ENCODE measurements at places on chromosomes 1 and 21.
A peak's percentile ranks its signal among the peaks of the same experiment; 100 is the strongest.

- DNase-seq = peak; percentile 36
Measured at GRCh38 chr21:42581993-42582786, 68.5 kb downstream of the SLC37A1 start.

GRCh38 chr1:17289721-17290120 lies 18.3 kb upstream of the PADI4 start:
- no peak for DNase-seq

DNA sequence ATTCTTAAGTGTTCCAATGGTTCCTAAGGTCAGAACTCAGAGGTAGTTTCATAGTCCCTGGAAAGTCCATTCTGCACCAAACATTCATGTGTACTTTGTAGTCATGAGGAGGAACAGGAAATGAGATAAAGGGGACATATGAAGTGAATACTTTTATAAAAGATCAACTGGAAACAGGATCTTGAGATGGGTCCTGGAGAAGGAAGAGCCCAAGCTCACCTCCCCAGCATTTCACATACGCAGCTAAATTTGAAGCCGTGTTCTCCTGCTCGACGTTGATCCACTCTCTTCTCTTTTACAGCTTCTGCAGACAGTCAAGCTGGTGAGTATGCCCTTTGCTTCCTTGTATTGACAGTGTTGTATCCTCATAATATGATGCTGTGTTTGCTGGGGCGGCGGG lies 429 bp downstream of the FCGR2A start:
- DNase-seq = no peak

- no peak for DNase-seq
Measured at GRCh38 chr1:19648689-19649088, 4.6 kb downstream of the NBL1 start.

GRCh38 chr1:186780076-186780475 lies 48.7 kb upstream of the PLA2G4A start:
- no peak for DNase-seq

DNA sequence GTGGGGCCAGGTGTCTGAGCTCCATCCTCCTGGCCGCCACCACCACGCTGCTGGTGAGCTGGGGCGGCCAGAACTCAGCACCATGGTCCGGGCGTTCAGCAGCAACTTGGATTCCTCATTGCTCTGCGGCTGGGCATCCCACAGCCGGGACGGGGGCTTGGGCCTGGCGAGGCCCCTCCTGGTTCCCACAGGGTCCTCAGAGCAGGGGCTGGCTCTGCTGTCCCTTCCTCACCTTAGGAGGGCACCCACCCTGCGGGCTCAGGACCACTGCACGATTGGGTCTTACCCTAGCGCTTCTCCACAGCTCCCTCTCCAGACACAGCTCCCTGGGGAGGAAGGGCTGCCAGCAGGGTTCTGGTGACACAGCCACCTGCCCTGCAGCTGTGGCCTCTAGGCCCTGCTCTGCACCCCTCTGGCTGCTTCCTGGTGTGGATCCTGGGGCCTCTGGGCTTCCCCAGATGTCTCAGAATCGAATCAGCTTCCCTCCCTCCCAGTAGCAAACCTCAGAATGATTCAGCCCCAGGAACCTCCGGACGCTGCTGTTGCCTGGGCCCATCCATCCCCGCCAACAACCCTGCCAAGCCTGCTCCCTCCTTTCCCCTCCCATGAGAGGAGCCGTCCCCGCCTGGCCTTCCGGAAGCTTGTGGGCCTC lies 25.0 kb downstream of the CRYAA start:
- DNase-seq = no peak

DNA sequence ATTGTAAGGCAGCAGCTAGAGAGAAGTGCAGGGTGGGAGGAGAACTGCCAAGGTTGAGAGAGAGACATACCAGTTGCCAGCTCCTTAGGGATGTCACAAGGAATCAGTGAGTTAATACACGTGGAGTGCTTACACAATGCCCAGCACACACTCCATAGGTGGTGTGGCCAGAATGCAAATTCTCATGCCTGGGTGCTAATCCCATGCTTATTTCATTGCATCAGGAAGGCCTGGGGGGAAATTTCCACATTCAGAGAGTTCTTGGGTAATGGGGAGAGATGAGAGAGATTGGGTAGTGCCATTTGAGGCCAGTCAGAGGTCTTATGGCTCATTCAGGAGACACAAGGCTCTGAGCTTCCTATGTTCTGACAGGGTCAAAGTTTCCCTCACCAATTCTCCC lies 38.7 kb downstream of the GJA5 start:
- DNase-seq = no peak

GRCh38 chr1:72202761-72203160 lies 79.6 kb downstream of the NEGR1 start:
- no peak for DNase-seq

DNA sequence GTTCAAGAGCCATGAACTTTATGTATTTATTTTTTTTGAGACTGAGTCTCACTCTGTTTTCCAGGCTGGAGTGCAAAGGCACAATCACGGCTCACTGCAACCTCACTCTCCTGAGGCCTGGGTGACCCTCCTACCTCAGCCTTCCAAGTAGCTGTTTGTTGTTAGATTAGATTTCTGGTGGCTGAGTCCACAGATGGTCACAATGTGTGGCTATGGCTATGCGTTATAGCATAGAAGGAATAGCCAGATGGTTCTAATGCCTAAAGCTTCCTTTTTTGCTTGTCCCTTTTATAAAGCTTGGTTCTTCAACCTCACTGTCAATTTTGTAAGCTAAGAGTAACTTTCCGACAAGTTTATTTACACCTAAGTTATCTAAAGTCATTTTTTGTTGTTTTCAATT lies 62.3 kb upstream of the FMN2 start:
- DNase-seq = no peak

GRCh38 chr1:183194527-183195141 lies 8.6 kb downstream of the LAMC2 start:
- no peak for DNase-seq

DNA sequence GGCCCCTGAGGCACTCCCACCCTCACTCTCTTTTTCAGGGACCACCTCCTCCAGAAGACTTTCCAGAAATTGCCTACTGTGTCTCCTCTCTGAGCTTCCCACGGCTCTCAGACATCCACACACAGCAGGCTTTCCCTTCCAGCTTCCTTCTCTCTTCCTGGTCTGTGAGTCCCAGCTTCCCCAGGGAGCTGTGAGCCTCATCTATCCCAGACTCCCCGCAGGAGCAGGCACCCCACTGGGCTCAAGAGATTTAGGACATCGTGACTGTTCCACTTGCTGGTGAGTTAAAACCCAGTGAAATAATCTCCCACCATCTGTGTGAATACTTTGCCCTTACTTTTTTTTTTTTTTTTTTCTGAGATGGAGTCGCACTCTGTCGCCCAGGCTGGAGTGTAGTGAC lies 22.0 kb upstream of the PRELP start:
- DNase-seq = no peak

GRCh38 chr1:77292551-77292950 lies 10.7 kb downstream of the AK5 start:
- no peak for DNase-seq

GRCh38 chr1:237043846-237044636 lies 2.1 kb downstream of the RYR2 start:
- DNase-seq = no peak

- peak; percentile 64 for DNase-seq
Measured at GRCh38 chr1:227766015-227766634, 30.9 kb downstream of the SNAP47 start.

DNA sequence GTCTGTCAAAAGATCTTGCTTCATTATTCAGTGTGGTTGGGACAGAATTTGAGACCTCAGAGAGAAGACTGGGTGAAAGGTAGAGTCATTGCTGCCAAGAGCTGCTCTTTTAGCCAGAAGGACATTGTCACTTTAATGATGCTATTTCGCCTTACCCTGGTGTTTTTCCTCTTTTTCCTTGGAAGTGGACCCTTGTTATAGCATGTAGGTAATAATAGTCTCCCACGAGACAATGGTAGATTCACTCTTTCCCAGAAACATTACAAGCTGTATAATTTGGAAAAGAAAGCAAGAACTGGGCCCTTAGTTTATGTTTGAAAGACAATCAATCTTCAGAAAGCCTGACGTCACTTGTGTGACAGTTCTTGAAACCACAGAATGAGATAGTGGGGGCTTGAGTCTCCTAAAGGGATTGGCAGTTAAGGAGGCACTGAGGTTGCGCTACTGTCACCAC lies 3.8 kb downstream of the SERTAD4 start:
- no peak for DNase-seq

GRCh38 chr1:39268112-39268581 lies 63.7 kb downstream of the MACF1 start:
- peak; percentile 78 for DNase-seq

GRCh38 chr1:221778125-221778524 lies 36.2 kb upstream of the DUSP10 start:
- no peak for DNase-seq

- DNase-seq = peak; percentile 18
Measured at GRCh38 chr21:18318156-18318555, 73.5 kb downstream of the CHODL start.

- no peak for DNase-seq
Measured at GRCh38 chr1:184791550-184791900, 36.9 kb upstream of the EDEM3 start.

DNA sequence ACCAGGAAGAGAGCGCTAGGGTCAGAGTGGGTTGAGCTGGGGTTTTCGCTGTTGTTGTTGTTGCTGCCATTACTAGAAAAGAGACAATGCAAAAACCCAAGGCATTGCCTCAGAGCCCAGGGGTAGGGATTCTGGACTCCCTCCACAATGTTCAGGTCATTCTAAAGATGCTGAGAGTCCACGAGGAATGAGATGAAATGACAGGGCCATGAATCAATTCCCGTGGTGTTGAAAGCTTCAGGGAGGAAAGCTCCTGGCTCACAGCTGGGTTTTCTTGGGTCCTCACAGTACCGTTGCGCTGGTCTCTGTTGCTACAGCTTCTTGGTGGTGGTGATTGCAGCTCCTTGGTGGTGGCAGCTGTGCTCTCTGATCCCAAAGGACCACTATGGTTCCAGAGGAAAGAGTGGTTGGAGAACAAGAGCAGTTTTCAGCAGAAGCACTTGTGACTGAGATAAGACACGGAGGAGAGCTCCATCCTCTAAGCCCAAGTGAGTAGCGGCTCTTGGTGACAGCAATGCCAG lies 58.2 kb downstream of the ETS2 start:
- DNase-seq = no peak

DNA sequence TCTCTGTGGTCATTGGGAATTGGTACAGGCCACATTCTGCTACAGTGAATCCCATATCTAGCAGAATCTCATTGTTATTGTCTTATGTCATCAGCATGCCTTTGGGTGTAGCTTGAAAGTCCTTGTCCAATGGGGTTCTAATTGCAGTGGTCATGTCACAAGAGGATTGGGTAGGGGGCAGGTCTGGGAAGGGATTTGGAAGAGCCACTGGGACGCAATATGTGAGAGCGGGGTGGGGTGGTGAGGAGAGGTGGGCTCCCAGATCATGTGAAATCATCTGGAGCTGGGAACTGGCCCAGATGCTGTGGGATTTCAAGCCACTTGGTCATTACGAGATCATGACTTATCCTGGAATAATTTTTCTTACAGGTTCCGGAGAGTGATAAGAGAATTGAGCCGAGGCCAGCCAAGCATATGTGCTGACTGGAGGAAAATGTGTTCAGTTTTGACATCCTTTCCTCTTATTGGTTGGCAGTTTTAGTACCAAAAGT lies 16.3 kb downstream of the CNIH3 start:
- no peak for DNase-seq

- no peak for DNase-seq
Measured at GRCh38 chr1:164598719-164599118, 39.7 kb downstream of the PBX1 start.

DNA sequence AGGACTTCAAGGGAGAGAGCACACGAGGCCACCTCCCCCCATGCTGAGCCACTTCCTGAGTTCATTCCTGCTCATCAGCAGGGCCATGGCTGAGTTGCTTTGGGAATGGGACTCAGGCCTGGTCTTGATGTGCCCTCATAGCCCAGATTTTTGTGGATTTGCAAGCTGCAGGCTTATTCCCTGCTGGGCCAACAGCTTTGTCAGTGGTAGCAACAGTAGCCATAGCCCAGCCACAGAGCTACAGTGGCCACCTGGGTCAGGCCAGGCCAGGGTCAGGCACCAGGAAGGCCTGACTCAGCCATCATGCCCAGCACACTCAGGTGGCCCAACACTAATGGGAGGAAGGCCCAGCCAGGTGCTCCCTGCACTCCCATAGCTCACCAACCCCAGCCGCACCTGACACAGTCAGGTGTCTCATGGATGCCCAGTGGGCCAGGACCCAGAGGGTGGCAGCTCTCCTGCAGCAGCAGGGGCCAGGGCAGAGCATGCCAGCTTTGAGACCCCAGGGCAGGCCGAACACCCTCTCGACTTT lies 33.5 kb downstream of the EPHA2 start:
- DNase-seq = no peak

DNA sequence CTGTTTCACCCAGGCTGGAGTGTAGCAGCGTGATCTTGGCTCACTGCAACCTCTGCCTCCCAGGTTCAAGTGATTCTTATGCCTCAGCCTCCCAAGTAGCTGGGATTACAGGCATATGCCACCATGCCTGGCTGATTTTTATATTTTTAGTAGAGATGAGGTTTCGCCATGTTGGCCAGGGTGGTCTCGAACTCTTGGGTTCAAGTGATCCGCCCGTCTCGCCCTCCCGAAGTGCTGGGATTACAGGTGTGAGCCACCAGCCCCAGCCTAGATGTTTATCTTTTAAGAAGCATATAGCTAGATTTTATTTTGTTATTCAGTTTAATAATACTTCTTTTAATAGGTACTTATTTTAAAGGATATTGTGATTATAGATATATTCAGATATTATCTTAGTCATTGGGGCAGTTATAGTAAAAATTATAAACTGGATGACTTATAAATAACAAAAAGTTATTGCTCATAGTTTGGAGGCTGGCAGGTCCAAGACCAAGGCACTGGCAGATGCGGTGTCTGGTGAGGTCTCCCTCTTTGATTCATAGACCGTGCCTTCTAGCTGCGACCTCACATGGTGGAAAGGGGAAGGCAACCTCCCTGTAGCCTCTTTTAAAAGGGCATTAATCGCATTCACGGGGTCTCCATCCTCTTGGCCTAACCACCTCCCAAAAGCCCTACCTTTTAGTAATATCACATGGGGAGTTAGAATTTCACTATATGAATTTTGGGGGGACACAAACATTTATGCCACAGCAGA lies 3.1 kb upstream of the KCNE2 start:
- no peak for DNase-seq

DNA sequence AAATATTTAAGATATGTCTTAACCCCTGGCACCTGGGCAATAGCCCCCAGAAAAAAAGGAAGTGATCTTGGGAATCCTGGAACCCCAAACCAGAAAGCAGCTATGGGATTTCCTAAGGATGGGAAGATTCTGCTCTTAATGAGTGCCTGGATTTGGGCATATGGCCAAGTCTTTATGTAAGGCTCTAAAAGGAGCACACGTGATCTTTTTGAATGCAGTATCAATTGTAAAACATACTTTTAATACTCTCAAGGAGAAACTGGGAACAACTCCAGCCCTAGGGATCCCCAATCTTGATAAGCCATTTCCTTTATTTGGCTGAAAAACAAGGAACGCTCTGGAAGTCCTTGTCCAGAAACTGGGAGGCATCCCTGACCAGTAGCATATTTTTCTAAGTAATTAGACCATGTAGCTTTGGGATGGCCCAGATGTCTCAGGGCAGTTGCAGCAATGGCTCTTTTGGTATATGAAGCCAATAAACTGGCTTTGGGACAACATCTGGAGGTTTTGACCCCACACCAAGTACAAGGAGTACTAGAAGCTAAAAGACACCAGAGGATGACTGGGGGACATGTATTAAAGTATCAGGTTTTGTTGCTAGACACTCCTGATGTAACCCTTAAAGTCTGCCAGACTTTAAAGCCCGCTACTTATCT lies 80.9 kb upstream of the KIAA0040 start:
- DNase-seq = no peak

- no peak for DNase-seq
Measured at GRCh38 chr1:210303391-210303790, 25.3 kb upstream of the HHAT start.
